ENCODE measurements at places on chromosomes 3 and 15.
A peak's percentile ranks its signal among the peaks of the same experiment; 100 is the strongest.

- DNase-seq: no peak
Measured at GRCh38 chr3:185313693-185314246, 49.2 kb upstream of the MAP3K13 start.

DNA sequence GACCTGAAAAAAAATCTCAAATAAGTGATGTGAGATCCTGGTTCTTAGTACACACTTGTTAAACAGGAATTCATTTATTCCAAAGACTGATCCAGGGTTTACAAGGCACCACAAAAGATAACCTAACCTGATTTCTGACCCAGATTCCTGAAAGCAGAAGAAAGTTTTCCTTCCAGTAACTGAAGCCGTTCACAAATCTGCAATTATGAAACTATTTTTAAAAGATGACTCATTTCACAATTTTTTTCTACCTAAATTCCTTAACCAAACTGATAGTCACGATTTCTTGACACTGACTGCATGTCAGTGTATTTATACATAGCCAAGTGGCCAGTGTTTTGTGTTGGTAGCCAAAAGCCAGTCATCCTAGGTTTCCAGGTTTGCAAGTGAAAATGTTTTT lies 17.1 kb downstream of the SLC9A9 start:
- DNase-seq: no peak

- DNase-seq: no peak
Measured at GRCh38 chr3:17221529-17221928, 336.8 kb downstream of the PLCL2 start.

GRCh38 chr3:157282261-157283191 lies 122.6 kb upstream of the CCNL1 start:
- no peak for DNase-seq

- no peak for DNase-seq
Measured at GRCh38 chr3:134474956-134475355, 10.8 kb downstream of the ANAPC13 start.

- peak; percentile 54 for DNase-seq
Measured at GRCh38 chr3:71416876-71417275, 166.7 kb downstream of the FOXP1 start.

DNA sequence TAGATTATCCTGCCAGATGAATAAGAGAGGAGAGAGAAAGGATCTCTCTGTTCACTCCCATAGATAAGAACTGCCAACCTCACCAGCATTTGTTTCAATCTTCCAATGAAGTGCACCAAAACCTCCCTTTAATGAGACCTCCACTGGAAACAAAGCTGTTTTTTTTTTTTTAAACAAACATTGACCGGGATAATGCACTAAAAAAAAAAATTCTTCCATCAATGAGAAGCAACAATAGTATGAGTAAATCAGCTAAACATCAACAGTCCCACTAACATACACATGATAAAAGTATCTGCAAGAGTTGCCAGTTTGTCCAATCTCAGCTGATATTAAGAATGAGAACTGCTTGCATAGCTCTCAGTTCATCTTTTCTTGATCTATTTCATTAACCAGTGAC lies 19.9 kb downstream of the TJP1 start:
- DNase-seq: no peak

DNA sequence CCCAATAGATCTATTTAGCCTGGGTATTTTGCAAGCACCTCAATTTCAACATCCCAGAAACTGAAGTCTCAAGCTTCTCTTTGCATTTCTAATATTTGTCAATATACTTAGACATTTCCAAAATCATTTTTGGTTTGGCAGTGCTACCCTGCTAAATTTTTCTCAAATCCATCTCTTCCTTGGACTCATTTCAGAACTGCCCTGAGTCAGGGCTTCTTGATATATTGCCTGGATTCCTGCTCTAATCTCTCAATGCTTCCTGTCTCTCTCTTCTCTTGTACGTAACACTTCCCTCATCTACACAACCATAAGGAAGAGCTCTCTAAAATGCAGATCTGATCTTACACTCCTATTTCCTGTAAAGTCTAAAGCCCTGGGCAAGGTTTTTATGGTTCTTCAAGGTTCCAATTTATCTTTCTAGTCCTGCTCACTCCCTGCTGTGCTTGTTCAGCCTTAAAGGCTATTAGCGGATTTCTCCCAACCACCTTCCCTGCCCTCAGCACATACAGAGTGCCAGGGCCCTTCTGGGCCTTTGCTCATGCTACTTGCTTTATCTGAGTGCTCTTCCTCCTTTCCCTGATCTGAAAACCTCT lies 53.0 kb upstream of the MME start:
- no peak for DNase-seq

DNA sequence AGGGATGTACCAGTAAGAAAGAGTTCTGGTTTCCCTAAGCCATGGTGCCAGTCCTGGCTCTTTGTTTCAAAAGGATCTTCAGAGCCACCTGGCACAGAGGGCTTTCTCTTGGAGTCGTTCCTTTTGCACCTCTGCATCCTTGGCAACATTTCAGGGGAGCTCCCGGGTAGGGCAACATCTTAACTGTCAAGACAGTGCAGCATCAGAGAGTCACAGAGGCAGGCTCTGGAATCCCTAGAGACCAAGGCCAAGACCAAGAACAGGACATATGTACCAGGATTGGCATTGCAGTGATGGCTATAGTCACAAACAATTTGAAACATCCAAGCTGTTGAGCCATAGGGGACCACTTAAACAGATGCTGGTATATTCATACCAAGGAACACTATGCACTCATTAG lies 129.4 kb upstream of the ADPGK start:
- DNase-seq: no peak

DNA sequence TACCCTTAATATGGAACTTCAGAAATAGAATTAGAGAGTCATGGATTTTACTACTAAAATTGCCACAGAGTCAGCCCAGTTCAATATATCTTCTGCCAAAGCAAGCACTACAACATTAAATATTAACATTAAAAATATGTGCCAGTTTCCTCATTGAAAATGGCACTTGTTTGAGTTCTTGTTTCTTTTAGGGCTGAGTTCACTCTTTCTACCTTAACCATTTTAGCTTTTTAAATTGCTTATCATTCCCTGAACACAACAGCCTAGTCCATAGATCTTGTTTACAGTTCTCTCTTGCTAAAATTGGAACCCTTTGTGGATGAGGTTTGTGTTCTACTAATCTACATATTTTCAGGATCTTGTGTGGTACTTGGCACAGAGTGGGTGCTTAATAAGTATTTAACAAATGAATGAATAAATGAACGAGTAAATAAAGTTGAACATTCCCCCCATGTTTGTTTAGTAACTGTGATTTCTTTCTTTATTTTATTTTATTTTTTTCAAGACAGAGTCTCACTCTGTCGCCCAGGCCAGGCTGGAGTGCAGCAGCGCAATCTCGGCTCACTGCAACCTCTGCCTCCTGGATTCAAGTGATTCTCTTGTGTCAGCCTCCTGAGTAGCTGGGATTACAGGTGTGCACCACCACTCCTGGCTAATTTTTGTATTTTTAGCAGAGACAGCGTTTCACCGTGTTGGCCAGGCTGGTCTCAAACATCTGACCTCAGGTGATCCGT lies 46.0 kb upstream of the SLC7A14 start:
- no peak for DNase-seq

DNA sequence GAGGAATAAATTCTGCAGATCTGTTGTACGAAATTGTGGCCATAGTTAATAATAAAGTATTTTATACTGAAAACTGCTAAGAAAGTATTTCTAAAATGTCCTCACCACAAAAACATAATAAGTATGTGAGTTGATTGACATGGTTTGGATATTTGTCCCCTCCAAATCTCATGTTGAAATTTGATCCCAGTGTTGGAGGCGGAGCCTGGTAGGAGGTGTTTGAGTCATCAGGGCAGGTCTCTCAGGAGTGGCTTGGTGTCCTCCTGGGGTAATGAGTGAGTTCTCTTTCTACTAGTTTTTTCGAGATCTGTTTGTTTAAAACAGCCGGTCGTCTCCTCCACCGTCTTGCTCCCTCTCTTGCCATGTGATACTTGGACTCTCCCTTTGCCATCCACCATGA lies 424.1 kb upstream of the KCNMB2 start:
- no peak for DNase-seq

GRCh38 chr3:129001806-129002572 lies 885 bp downstream of the EFCC1 start:
- peak; percentile 58 for DNase-seq

- DNase-seq: no peak
Measured at GRCh38 chr3:81470524-81471278, 290.7 kb downstream of the GBE1 start.

- no peak for DNase-seq
Measured at GRCh38 chr15:93001881-93002280, 87.1 kb downstream of the RGMA start.

GRCh38 chr3:182715006-182715405 lies 78.3 kb upstream of the ATP11B start:
- DNase-seq: no peak

DNA sequence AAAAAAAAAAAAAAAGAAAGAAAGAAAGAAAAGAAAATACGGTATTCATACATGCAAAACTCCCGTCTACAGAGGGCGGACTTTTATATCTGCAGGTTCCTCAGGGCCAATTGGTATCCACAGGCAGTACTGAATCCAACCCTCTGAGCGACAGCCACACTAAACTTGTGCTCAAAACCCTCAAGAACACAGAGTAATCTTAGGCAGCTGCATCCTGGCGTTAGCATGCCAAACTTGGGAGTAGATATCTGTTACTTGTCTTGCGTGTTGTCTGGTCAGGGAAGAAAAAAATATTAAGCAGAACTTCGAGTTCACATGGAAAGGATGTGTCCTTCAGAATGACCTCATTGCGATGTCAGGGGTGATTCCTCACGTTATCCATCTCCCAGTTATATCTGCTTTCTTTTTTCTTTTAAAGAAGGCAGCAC lies 12.8 kb downstream of the SNAP23 start:
- DNase-seq: no peak

DNA sequence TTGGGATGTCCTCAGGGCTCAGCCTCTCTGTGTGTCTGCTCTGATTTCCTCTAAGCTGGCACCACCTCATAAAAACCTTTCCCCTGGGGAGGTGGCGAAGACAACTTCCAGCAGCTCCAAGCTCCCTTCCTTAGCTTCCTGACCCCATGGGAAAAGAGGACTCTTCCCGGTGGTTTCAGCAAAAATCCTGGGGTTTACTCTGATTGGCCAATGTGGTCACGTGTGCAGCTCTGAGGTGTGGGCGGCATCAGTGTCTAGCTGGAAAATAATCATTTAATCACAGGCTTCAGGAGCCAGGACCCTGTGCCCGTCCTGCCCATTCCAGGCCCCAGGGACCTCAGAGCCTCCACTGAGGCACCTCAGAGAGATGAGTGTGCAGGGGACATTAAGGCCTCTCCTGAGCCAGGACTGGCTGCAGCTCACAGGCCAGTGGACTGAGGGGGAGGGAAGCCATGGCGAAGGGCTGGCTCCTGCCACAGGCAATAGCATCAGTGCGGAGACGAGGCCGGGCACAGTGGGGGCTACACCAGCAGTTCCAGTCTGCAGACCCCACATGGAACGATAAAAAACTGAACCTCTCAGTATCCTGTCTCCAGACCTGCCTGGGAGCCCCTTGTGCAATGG lies 104.1 kb downstream of the TPRA1 start:
- peak; percentile 20 for DNase-seq

- DNase-seq: no peak
Measured at GRCh38 chr15:63022181-63022580, 20.4 kb upstream of the TPM1 start.

- DNase-seq: no peak
Measured at GRCh38 chr3:136916223-136916622, 41.6 kb upstream of the IL20RB start.

DNA sequence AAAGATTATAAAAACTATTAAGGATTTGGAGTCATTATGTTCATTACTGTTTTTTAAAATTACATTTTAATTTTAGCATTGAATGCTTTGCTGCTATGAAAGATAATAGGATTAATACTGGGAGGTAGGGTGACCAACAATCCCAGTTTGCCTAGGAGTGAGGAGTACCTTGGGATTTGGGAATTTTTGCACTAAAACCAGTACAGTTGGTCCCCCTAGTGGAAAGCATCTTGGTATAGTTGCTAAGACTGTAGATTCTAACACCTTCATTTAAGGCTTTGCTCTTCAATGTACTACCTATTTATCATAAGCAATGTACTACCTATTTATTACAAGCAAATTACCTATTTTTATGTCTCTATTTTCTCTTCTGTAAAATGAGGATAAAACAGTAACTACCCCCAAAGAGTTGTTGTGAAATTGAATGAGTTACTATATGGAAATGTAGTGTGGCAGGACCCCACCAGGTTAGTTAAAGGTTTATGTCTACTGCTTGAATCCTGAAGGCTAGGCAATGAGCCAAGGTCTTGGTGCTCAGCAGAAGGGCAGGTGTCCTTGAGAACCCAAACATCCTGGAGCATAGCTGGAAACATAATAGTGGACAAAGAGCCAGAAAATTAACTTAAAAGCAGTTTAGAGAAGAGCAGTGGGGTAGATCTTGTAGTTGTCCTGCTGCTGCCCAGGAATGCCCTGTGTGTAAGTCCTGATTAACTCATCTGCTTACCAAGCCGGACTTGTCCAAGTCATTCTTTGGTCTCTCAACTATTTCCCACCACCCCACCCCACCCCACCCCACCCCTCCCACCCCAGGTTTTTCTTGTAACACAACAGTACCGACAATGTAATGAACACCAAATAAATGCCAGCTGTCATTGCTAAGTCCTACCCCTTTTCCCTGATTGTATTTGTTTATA lies 49.2 kb upstream of the NMD3 start:
- DNase-seq: no peak

DNA sequence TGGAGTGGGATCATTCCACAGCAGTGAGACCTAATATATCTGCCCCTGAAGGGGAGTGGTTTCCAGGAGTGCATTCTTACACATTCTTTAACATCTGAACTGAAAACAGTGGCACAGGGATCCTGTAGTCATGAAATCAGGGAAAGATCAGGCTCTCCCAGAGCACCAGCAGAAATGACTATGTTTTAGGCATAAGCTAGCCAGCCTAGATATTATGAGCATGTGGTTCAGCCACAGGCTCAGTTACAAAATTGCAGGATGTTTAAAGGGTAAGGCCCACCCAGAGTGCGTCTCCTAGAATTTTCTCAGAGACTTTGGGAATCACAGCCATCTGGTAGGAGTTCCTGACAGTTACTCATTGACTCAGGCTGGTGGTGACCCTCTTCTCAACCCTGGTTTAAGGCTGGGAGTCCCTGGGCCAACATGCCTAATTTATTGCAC lies 20.9 kb downstream of the FSTL1 start:
- no peak for DNase-seq

DNA sequence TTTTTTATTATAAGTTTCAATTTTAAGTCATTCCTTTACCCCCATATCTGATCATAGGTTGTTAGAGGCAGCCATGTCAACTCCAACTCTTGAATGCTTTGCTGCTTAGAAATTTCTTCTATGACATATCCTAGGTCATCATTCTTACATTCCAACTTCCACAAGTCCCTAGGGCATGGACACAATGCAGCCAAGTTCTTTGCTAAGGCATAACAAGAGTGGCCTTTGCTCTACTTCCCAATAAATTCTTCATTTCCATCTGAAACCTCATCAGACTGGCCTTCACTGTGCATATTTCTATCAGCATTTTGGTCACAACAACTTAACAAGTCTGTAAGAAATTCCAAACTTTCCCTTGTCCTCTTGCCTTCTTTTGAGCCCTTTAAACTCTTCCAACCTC lies 28.5 kb downstream of the TRIM42 start:
- no peak for DNase-seq
